ENCODE measurements at places on chromosomes 16 and 17.

- DNase-seq = no peak
Measured at GRCh38 chr16:58177353-58177710, 20.6 kb downstream of the CSNK2A2 start.

GRCh38 chr16:17289674-17290635, 180.8 kb downstream of the XYLT1 start:
- DNase-seq = no peak

DNA sequence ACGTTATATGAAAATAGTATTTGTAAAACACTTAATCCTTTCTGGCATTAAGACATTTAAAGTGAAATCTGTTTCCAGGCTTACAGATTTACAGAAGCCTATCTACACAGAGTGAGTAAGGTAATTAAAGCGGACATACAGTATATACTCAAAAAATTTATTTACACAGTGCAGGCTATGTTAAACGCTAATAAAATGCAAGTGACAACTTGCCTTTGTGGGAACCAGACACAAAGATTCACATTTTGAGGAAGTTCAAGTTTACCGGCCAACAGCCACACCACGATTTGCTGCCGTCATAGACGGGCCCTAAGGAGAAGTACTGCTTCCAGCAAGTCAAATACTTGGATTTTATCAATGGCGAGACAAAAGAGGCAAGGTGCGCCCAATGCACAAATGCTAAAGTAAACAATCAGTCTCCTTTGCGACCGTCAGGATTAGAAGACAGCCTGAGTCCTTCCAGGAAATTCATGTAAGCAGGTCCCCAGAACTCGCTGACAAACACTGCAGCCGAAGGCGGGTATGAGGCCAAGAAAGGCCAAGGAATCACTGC, 801 bp downstream of the VPS35 start:
- no peak for DNase-seq

GRCh38 chr16:27239026-27239425, 29.5 kb downstream of the NSMCE1 start:
- no peak for DNase-seq

- peak; percentile 37 for DNase-seq
Measured at GRCh38 chr16:2092256-2092620, 43.5 kb downstream of the PKD1 start.

- DNase-seq = no peak
Measured at GRCh38 chr17:16928406-16929034, 43.4 kb downstream of the TNFRSF13B start.

DNA sequence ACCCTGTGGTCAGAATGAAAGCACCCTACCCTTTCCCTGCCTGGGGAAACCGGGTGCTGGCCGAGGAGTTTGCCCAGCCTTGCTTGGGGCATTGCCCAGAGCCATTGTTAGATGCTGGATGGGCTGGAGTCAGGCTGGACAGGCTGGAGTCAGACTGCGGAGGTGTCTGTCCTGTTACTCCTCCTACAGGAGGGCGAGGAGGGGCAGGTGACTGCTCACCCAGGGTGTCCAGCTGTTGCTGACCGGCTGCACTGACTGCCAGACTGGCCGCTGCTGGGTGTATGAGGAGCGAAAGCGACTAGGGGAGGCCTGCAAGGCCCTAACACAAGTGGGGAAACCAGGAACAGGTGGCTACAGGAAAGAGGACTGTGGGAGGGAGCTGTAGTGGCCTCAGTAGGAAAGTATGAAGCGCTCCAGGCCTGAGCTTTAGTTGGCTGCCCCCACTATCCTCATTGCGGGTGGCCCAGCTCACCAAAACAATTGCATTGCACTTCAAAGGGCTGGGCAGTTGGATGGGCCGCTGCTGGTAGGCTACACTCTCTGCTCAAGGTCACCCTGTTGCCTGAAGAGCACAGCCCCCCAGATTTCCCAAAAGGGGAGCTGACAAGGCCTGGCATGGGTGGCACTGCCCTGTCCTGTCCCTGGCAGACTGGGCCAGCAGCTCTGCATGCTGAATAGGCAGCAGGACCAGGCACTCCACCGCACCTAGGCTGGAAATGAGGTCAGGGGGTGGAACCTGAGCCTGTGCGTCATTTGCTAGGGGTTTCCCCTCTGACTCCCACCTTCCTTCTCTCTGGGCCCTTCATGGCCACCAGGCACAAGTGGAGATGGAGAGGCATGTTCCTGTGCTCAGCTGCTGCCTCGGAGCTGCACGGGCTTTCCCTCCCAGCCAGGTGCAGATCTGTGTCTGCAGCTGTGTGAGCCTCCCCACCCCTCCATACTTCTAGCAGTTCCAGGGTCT, 18.4 kb downstream of the LDHD start:
- no peak for DNase-seq

DNA sequence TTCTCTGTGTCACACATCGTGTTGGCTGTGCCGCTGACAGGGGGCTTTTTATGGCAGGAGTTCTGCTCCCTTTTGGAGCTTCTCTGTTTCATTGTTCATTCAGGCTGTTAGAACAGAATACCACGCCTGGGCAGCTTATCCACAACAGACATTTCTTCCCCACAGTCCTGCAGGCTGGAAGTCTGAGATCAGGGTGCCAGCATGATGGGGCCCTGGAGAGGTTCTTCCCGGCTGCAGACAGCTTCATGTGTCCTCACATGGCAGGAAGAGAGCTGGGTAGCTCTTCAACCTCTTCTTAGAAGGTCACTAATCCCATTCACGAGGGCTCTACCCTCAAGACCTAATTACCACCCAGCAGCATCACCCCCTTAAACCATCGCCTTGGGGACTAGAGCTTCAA, 65.1 kb downstream of the DHRS7C start:
- no peak for DNase-seq

DNA sequence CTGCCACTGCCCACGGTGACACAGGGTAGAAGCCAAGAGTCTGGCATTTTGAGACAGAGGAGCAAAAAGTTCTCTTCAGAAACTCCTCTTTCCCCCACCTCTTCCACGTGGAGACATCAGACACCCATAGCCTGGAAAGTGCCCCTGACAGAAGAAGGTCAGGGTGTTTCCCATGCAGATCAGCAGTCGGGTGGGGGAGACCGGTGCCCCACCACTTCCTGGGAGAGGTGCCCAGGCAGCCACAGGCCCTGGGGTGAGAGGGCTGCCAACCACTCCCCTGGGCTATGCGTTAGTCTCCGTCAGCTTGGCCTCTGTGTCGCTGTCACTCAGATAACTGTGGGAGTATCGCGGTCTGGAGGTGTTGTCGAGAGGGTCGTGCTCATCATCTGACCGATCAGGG, 31.5 kb downstream of the PIPOX start:
- no peak for DNase-seq

GRCh38 chr16:7382521-7382920, 49.9 kb downstream of the RBFOX1 start:
- no peak for DNase-seq

GRCh38 chr17:48393283-48393682, 36.7 kb downstream of the SKAP1 start:
- DNase-seq = no peak

GRCh38 chr17:13750816-13751793, 149.4 kb upstream of the HS3ST3A1 start:
- DNase-seq = peak; percentile 38

DNA sequence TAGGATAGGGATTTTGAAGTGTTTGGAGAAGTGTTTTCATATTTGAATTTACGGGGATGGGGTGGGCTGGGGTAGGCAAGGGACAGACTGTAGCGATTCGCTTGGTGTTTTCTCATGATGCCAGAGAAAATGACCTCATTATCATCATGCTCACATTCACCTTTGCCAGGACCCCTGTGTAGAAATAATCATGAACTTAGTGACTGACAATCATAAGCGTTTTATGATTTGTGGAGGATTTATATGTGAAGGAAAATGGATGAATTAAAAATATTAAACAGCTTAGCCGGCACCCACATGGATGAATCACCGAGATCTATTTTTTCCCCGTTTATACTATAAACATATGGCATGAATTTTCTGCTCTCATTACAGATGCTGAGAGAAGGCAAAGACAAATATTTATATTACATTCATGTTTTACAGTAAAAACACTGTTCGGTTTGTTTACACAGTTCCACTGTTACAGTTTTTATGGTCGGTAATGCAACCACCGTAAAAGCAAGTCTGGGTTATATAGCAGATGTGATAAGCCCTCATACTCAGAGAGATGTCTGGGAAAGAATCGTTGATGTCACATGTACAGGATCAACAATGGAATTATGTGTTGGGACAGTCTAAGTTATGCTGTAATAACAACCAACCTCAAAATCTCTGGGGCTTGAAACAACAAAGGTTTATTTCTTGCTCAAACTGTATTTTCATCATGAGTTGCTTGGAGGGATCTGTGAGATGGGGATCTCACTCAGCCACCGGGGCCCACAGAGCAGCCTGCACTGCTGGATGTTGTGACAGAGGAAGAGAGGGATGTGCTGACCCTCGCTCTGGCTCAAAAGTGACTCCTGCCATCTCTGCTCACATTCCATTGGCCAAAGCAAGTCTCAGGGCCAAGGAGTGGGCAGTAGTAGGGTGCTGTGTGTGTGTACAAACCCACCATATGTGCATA, 85.1 kb downstream of the WWOX start:
- DNase-seq = peak; percentile 59

- DNase-seq = no peak
Measured at GRCh38 chr17:8662973-8663372, 32.4 kb upstream of the MYH10 start.

- DNase-seq = peak; percentile 26
Measured at GRCh38 chr17:28385037-28385400, 13.5 kb downstream of the SARM1 start.

DNA sequence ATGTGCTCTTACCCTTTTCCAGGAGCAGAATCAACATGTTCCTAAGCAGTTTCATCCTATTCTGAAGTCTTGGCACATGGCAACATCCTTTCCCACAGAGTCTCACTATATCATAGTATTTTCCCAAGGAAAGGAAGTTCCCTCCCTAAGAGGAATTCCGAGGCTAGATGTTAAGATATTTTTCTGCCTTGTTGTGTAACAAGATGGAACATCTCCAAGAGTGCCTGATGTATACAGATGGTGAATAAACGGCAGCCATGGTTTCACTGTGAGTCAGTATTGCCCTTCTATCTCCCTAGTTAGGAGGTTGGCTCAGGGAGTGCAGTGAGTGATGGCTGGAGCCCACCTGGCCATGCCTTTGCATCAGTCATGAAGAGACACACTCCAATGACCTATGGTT, 48.2 kb downstream of the SPACA3 start:
- no peak for DNase-seq

DNA sequence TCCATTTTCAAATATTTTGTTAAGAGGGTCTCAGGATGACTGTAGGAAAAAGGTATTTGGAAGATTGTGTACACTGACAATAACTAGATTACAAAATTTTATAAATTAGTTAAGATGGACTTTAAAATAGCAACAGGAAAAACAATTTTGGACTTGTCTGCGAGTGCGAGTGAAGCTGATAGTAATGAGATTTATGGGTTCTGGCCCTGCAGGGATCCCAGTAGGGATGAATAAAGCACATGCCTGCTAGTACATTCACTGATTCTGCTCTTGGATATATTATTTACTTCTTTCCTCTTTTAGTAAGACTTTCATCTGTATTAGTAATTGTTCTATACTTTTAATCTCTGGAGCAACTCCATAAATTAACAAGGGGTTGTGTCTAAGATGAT, 28.2 kb downstream of the PRKCA start:
- DNase-seq = no peak

- DNase-seq = no peak
Measured at GRCh38 chr16:29664091-29664921, 1.3 kb downstream of the SPN start.

DNA sequence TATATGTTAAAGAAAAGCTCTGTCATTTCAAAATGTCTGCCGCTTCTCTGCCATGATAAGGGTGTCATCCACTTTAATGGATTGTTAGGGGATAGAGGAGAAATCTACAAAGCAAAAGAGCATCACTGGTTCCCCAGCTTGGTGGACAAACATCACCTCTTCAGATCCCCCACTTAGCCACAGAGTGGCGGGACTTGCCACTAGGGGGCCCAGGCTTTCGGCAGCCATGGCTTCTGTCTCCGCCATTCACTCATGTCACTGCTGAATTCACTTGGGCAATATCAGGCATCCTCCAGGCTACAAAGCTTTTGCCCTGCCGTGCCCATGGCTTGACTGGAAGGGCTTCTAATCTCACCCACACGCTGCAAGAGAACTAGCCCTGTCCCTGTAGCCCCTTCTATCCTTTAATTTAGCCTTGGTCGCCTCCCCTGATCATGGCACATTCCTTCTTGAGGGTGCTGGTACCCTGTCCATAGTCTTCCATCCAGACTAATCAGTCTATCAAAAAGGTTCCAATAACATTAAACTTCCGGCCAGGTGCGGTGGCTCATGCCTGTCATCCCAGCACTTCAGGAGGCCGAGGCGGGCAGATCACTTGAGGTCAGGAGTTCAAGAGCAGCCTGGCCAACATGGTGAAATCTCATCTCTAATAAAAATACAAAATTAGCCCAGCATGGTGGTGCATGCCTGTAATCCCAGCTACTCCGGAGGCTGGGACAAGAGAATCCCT, 34.7 kb downstream of the SBK1 start:
- DNase-seq = peak; percentile 63

- no peak for DNase-seq
Measured at GRCh38 chr17:80853076-80853475, 138.6 kb upstream of the CHMP6 start.

GRCh38 chr17:7021993-7022778, 664 bp upstream of the BCL6B start:
- DNase-seq = peak; percentile 88

DNA sequence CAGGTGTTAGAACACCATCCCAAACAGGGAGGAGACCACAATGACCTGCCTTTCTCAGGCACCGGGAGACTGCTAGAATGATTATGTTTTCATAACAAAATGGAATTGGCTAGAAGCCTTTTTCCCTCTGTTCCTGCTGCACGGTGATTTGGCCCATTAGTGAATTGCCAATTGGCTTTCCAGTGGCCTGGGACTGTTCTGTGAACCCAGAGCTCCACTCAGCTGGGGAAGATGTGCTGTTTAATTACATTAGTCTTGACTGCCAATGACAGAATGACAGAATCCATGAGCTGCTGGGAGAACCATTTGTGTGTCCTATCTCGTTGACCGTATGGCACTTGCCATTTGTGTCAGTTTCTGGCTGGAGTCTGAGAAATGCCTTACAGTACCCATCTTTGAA, 242.9 kb downstream of the CDH11 start:
- no peak for DNase-seq

- DNase-seq = no peak
Measured at GRCh38 chr17:81184555-81184954, 18.5 kb upstream of the AATK start.

DNA sequence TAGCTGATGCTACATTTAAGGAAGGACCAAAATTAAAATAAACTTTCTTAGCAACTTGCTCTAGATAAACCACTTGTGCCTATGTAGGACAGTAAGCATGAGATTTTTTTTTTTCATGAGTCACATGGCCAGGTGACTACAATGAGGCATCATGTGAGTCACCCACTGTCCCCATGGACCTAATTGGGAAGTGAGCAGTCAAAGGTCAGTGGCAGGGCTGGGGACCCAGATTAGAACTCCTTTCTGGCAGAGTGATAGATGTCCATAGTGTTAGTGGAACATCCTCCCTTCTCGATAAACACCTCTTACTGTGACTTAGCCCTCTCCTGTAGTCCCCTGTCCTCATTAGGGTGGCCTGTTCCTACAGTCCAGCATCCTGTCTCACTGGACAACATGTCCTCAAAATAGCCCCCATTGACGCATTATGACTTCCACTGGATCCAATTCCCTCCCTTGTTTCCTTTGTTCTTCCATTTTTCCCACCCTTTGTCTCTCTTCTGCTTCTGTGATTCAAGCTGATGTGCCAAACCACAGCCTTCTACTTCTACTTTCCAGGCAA, 12.4 kb downstream of the ITGB3 start:
- DNase-seq = peak; percentile 40

- no peak for DNase-seq
Measured at GRCh38 chr17:56659622-56660021, 66.1 kb downstream of the NOG start.

GRCh38 chr17:38851434-38851833, 2.1 kb downstream of the RPL23 start:
- no peak for DNase-seq

All from hepatocyte (in vitro differentiated cells).